ENCODE measurements at places on chromosomes 3 and 15.

- DNase-seq: no peak
Measured at GRCh38 chr3:80550174-80550573, 782.4 kb upstream of the ROBO1 start.

DNA sequence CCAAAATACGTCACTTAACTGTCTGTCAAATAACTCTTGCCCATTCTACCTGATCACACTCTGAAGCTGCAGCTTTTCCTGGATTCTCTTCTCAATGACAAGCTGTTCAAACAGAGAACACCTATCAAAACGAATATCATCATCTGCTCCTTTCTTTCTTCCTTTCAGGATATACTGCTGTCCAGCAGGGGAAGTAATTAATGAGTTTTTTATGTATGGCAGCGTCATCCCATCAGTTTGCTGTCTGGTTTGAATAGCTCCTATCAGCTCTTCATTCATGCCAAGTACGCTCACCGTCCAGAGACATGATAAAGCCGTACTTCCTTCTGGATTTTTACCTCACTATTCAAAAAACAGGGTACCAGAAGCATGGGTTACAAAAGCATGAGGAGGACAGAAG, at the start of gene CHRM5:
TSS of gene CHRM5 (plus strand) at position 274 of the 400 bp plus-strand sequence. CDS start 94,221 bp downstream, outside the sequence.
- no peak for DNase-seq

- no peak for DNase-seq
Measured at GRCh38 chr3:175704366-175705055, 845.4 kb downstream of the NAALADL2 start.

- DNase-seq: no peak
Measured at GRCh38 chr3:96814651-96815567, 515 bp downstream of the EPHA6 start.

DNA sequence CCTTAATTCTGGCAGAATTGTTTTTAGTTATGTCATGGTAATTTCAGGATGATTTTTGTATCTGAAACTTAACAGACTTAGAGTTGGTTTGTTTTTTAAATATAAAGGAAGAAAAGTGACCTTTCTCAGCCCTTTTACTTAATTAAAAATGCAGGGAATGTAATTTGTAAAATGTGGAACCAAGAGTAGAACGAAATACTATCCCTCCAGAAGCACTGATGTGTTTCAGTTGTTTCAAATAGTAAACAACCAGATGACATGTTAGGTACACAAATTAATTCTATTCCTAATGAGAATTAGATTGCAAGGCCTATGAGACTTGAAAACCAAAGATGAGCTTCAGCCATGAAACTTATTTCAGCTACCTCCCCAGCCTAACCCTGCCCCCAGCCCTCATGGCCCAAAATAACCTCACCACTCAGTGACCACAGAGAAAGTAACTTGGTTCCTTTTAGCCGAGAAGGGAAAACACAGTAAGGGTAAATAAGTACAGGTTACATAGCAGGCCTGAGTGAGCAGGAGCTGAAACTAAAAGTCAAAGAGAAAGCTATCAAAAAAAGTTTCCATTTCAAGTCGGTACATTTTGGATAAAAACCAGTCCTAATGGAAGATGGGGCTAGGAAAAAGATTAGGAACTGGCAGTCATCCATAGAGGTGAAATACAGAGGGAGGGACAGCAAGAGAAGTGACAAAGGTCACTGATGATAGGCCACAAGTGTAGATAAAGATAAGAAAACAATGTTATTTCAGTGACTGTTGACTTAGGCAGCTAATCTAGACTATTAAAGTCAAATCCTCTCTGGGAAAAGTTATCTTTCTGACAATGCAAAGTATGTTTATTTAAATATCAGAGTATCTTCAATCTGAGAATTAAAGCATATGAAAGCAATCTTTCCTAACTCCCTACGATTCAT, 23.2 kb downstream of the SENP8 start:
- DNase-seq: no peak

GRCh38 chr3:21909096-21909495, 158.1 kb upstream of the ZNF385D start:
- no peak for DNase-seq

- no peak for DNase-seq
Measured at GRCh38 chr3:186124592-186124991, 15.7 kb upstream of the ETV5 start.

- no peak for DNase-seq
Measured at GRCh38 chr15:84919106-84919667, 34.7 kb downstream of the SLC28A1 start.

DNA sequence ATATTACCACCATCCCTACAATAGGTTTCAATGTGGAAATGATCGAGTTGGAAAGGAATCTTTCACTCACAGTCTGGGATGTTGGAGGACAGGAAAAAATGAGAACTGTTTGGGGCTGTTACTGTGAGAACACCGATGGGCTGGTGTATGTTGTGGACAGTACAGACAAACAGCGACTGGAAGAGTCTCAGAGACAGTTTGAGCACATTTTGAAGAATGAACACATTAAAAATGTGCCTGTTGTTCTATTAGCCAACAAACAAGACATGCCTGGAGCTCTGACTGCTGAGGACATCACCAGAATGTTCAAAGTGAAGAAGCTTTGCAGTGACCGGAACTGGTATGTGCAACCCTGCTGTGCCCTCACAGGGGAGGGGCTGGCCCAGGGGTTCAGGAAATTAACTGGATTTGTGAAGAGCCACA, 510 bp downstream of the ARL14 start:
- DNase-seq: no peak

DNA sequence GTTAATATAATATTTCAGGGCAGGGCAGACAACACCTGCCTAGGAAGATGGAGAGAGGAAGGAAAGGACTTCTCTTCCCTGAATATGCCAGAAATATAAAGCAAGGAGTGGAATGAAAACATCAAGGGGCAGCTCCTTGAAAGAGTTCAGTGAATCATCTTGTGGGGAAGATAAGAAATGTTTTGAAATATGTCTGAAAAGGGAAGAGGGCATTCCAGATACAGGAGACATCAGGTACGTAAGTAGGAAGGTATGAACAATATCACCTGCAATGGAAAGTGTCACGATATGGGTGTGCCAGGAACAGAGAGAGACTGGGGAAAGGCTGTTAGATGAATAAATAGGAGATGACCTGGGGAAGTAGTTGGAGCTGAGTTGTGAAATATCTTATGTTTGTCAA, 75.8 kb upstream of the WDR72 start:
- no peak for DNase-seq

- DNase-seq: no peak
Measured at GRCh38 chr3:172176061-172176770, 136.8 kb downstream of the FNDC3B start.

- DNase-seq: peak; percentile 56
Measured at GRCh38 chr3:168165390-168166269, 69.9 kb upstream of the GOLIM4 start.

All from activated CD4-positive, alpha-beta T cell treated with anti-CD3 and anti-CD28 coated beads, Interleukin-2, Interleukin-6, amounts not matched to agents 100 ng/mL and 50 ng/mL, durations not matched to agents 16 hours and 8 hours (primary cell).